ENCODE measurements at places on chromosomes 13 and 19. TPM values are rescaled to one million over a fixed set of nuclear protein-coding genes. Genes with fewer than 3 reads are reported as not detected.

- DNase-seq = no peak
Observed at GRCh38 chr19:39200803-39201115, 3.3 kb downstream of the SYCN start.

The PRKACA gene
- 65.4 TPM for total RNA-seq

The FFAR2 gene
- total RNA-seq = not detected

- DNase-seq = no peak
Observed at GRCh38 chr19:10677751-10678150, 23.5 kb upstream of the QTRT1 start.

GRCh38 chr13:109569958-109570711 lies 216.2 kb downstream of the IRS2 start:
- peak; percentile 82 for DNase-seq

DNA sequence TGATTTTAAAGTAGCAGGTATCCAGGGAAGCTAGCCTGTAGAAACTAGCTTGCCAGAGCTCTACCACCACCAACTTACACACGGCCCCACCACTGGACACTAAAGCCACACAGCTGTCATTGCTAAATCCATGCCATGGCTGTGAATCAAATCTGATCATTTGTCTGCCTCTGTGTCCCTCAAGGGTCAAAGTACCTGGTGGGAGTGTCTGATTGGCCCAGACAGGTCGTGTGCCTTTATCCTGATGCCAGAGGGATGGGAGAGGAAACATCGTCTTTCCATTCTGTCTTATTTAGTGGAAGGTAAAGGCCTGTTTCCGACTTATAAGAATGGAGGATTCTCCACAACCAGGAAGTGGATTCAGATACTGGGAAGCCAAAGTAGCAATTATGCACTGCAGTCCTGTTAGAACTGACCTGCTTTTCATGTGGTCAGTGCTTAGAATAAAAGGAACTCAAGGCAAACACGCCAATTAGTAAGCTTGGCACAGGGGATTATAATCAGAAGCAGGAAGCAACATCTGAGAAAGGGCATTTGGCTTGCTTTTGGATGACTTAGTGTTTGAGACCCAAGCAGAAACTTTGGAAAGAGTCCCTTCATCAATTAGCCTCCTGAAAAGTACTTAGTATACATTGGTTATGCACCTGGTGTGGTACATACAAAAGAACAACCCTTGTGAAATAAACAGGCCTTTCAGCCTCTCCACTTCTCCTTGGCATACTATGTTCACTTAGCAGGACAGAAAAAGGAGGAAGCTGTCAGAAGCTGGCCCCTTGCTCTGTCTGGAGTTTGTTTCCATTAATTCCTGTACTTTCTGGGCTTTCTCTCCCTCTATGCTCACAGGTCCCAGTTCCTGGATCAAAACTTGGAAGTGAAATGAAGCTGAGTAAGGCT lies 192.4 kb downstream of the NUFIP1 start:
- DNase-seq = no peak

- DNase-seq = no peak
Observed at GRCh38 chr19:10887616-10888367, 16.4 kb downstream of the CARM1 start.

The PROZ gene
- total RNA-seq = not detected

DNA sequence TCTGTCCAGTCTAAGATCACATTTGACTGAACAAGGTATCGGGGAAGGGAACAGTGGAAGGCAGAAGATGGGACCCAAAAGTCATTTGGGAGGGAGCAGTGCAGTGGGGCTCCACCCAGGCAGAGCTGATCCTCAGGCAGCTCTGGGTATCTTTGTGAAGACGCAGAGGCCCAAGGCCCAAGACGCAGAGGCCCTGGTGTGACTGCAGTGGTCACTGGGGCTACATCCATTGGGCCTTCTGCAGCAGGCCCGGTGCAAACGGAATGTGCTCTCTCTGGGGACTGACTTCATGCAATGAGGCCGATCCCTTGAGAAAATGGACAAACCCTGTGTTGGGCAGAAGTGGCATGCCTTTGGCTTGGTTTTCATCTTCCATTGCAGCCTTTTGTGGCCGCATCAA lies 463.4 kb upstream of the ZNF507 start:
- DNase-seq = no peak

The ERVV-1 gene
- total RNA-seq = not detected

All from activated CD8-positive, alpha-beta memory T cell treated with anti-CD3 and anti-CD28 coated beads, Interleukin-2, amount 10 ng/mL, durations not matched to agents 7 days and 5 days (primary cell).